Fibroblast of skin of left quadriceps (primary cell): ENCODE measurements at places on chromosomes 1 and 21.

DNA sequence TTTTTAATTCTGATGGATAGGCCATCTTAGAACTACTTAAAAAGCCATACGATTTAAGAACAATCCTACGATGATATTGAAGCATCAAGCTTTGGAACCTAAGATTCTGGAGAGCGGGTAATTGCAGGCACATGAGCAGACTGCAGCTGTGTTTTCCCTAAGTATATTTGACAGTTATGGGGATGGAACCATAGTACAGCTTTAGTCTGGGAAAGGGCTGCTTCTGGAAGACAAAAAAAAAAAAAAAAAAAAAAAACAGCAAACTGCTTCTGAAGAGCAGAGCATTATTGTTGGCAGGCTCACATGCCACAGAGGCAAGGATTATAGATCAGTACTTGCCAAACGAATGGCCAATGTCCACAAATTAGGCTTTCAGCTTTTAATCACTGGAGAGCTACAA, 1618.7 kb downstream of the AMY1C start:
- DNase-seq, result no peak

DNA sequence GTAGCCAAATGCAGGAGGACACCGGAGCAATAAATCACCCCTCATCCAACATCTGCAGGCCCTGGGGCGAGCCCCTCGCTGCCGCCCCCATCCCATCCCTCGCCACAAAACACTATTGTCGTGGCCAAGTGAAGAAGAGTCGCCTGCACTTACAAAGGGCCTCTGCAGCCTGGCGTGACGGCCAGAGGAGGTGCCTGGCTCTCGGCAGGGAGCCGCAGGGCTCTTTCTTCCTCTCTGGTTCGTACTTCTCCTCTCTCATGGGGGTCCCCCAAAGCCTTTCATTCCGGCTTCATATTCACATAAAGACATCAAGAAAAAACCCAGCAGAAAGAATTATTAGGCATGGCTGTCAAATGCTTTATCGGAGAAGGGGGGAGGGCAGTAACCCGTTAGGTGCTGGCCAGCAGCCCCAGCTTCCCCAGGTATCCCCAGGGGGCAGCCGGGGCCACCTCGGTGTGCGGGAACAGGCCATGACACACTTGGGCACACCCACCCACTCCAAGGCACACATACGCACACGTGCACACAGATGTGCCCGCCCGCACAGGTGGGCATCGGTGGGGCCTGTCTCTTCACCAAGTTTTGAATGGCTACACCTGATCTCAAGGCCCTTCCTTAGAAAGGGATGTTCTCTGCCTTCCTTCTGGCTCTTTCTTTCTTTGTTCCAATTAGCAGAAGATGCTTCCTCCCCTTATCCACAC, 149.1 kb downstream of the PRDM16 start:
- DNase-seq, result no peak

- no peak for DNase-seq
Measured at GRCh38 chr1:15640667-15641066, 23.4 kb downstream of the DDI2 start.

DNA sequence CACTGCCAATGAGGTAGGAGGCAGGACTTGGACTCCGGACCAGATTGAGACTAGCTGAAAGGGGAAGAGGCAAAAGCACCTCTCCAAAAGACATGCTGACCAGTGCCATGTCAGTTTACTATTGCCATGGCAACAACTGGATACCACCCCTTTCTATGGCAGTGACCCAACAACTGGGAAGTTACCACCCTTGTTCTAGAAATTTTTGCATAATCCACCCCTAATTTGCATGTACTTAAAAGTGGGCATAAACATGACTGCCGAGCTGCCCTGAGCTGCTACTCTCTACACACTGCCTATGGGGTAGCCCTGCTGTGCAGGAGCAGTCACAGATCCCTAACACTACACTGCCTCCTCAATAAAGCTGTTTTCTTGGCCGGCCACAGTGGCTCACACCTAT, 19.0 kb upstream of the SLC6A9 start:
- DNase-seq, result no peak

DNA sequence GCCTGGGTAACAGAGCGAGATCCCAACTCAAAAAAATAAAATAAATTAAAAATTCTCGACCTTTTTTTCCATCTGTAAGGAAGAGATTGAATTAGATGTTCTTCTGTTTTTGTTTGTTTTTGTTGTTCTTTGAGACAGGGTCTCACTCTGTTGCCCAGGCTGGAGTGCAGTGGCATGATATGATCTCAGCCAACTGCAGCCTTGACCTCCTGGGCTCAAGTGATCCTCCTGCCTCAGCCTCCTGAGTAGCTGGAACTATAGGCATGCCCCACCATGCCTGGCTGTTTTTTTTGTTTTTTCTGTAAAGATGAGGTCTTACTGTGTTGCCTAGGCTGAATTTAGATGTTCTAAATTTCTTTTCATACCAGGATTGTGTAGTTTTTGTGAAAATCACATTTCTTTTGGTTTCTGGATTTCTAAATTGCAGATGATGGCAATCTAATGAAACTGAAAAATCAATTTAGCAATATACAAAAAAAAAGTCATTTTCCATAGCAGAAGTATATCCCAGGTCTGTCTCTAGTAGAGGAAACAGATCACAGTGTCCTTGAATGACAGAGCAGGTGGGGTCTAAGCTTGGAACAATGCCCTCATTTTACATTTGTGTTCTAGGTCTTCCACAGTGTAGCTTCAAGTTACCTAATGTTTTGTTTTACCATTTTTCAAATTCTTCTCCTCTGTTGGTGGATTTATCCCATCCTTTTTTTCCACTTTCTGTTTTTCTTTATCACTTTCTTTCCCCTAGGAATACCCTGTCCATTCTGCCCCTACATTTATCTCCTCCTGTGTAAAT, 20.3 kb downstream of the ZYG11A start:
- DNase-seq, result no peak

- no peak for DNase-seq
Measured at GRCh38 chr1:172089768-172090510, 248.6 kb downstream of the DNM3 start.

DNA sequence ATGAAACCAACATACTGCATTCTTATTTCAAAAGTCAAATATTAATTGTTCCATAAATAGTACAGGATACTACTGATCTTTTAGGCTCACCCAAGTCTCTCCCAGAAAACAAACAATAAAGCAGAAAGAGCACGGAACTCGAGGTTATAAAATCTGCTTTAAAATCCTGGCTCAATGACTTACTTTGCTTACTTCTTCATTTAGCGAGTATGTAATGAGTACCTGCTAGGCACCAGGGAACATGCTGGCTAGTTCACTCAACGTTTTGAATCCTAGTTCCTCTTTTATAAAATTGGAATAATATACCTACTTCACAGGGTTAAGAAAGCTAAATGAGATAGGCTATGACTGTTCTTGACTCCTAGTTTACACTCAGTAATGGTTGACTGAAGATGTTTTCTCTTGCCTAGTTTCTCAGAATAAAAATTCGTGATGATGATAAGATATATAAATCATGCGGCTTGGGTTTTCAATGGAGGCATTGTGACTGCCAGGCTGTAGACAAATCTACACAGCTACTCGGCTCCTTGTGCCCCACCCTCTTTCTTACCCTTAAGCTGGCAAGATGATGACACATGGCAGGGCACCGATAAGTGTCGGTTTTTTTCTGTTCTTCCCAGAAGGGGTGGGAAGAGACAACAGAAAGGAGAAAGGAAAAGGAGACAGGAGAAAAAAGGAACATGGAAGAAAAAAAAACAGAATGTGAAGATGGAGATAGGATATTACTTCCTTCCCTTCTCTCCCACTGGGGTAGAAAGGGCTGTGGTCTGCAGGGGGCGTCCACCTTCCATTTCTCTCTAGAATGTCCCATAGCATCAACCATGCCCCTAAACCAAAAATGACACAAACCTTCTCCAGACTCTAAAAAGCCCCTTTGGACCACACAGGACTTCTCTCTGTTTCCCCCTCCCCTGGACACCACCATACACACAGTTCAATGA, 507.1 kb downstream of the SMYD3 start:
- DNase-seq, result no peak

DNA sequence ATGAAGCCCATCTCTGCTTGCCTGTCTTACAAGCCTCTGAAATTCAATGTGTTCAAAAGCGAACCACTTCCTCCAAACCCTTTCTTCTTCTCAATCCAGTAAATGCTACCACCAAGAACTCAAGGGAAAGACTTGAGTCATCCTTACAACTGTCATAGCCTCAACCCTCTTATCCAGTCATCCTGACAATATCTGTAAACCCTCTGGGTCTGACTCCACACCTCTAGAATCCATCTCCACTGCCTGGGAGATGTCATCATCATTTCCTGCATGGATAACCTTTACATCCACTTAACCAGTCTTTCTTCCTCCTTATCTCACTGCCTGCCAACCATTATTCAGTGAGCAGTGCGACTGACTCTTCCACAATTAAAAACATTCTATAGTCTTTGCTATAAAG, 441.1 kb downstream of the SETD4 start:
- DNase-seq, result peak; percentile 34

GRCh38 chr1:31901838-31902509, 36.2 kb downstream of the PTP4A2 start:
- DNase-seq, result no peak

GRCh38 chr1:209607102-209607794, 23.7 kb downstream of the CAMK1G start:
- no peak for DNase-seq

DNA sequence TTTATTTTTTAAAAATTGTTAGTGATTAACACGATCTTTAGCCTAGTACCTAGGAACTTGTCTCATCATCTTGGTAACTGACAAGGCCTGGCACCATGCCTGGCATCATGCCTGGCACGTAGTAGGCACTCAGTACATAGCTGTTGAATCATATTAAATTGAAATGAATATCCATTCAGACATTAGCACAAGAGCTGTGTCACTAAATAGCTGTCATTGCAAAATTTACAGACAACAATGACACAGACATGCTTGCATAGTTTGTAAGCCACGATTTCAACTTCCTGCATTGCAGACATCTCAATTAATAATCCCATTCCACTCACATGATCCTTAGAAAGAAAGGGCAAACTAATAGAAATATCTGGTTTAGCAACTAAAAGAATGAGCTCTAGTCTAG, 15.4 kb upstream of the PHACTR4 start:
- DNase-seq, result peak; percentile 21

DNA sequence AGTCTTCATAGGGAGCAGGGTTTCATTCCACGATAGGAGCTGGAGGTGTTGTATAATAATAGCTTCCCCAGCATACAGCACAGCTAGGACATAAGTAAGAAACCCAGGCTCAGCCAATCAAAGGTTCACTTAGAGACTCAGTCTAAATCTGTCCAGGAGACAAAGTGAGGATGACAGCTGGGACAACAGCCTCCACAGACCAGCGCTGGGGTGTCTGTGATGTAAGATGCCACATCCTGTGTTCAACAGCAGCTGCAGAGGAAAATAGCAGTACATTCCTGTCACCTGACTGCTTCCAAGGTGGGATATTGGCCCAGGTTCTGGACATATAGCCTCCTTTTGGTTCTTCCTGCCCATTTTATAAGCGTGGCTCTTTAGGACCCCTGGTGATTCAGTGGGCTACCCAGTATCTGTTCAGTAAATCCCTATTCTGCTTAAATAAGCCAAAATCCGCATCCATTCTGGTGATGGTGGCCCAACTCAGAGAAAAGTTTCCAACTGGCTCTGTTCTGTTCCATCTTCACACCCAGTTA, 176.8 kb upstream of the SYT6 start:
- no peak for DNase-seq

DNA sequence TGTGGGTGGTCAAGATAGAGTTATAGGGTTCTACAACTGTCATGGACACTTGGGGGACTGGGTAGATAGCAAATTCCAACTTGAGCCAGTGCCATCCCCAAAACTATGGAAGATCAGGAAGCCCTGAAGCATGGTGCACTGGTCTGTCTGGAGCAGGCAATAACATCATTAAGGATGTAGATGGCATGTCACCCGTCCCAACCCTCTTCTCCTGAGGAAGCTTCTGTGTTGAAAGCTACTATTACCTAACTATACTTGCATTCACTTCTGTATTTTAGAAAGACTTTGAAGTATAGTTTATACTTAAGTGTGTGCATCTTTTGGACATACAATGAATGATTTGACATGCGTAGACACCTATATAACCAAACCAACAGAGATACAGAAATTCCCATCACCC, 32.9 kb downstream of the RABIF start:
- DNase-seq, result no peak

DNA sequence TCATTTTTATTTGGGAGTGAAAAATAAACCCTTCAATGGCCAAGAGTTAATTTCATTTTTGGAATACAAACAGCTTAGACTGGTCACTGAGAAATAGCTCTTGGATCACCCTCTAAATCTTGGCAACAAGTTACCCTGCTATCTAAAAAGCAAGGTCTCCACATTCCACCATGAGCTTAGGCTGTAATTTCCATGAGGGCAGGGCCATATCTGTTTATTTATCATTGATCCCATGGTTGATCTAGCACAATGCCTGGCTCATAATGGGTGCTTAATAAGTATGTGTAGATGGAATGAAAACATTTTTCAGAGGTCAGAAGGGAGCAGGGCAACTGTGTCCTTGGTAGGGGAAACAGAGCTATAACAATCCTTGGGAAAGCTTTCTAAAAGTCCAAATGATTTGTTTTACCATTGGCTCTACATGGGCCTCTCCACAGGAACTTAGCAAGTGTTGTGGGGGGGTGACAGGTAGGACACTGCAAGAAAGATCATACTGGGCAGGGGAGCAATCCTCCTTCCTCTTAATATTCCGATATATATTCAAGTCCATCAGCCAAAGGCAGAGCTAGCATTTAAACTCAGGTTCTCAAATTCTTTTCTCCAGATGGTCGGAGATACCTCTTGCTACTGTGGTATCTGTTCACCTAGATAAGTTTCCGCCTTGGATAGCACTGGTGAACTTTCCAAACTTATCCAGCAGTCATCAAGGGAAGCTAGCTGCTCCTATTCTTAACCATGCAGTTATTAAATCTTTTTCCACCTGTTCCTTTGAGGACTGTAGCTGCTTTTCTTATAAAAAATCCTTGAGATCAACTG, 53.1 kb upstream of the PTCH2 start:
- DNase-seq, result no peak

DNA sequence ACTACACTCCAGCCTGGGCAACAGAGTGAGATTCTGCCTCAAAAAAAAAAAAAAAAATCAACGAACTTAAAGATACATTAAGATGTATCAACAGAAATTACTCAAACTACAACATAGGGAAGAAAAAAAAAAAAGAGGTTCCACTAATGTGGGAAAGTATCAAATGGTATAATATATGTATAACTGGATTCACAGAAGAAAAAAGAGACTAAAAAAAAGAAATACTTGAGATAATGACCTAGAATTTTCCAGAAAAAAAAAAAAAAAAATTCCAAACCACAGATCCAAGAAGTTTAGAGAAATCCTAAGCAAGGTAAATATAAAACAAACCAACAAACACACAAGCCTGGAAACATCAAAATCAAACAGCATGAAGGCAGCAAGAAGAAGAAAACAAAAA, 45.5 kb downstream of the EIF4G3 start:
- no peak for DNase-seq
